ENCODE measurements at places on chromosomes 2 and 18.

- DNase-seq, result no peak
These were observed 8.2 kb upstream of the TMEM182 start for GRCh38 chr2:102753563-102754159.

DNA sequence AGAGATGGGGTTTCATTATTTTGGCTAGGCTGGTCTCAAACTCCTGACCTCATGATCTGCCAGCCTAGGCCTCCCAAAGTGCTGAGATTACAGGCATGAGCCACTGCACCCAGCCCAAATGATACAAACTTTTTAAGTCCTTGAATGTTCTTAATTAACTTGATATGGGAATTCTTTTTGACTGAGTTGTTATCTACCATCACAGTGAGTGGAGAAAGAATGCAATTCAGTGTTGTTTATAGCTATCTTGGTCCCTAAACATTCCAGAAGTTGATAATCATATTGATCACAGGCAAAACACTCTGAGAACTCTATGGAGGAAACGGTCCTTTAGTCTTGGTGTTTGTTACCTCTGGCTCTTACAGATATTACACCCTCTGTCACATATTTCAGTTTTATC is 1072.5 kb downstream of the SUCLG1 start:
- no peak for DNase-seq

DNA sequence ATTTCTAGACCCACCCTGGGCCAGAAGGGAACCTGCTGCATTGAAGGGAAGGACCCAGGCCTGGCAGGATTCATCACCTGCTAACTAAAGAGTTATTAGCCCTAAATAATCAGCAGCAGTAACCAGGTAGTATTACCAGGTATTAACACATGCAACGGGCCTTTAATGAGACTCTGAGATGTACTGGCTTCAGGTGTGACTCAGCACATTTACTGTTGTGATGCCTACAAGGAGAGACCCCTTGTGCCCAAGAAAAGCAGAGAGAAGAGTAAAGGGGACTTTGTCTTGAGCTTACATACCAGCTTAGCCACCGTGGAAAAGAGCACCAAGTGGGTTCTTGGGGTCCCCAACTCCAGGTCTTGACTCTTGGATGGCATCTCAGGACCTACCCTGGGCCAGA is 243.1 kb upstream of the SLC39A10 start:
- DNase-seq, result no peak

GRCh38 chr18:39759926-39760325 is 2194.3 kb upstream of the CELF4 start:
- DNase-seq, result no peak

- DNase-seq, result no peak
These were observed 78.8 kb downstream of the FHOD3 start for GRCh38 chr18:36376361-36376760.

DNA sequence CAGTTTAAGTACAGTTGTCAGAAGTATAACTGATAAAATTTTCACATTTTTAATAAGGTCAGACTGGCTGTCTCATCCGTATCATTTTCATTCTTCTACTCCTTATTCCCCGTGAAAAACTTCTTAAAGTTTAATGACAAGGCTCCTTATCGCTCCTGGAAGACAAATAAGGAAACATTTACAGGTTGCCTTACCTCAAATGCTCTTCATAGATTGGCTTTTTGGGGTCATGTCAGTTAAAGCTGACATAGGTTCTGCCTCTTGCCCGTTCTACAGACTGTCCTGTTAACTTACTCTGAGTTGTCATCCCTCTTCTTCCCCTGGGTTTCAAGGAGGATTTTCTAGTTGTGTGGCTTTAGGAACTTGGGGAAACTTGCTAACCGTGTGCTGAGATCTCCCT is 75.3 kb downstream of the TANC1 start:
- no peak for DNase-seq

Measured in left lung (tissue), 14 donors.